Activated CD4-positive, CD25-positive, alpha-beta regulatory T cell treated with anti-CD3 and anti-CD28 coated beads, Interleukin-2, amount 50 U/mL, for 24 hours (primary cell): ENCODE measurements at places on chromosomes 13 and 19.

GRCh38 chr19:19653597-19654147, 9.8 kb downstream of the ATP13A1 start:
- ATAC-seq: no peak

DNA sequence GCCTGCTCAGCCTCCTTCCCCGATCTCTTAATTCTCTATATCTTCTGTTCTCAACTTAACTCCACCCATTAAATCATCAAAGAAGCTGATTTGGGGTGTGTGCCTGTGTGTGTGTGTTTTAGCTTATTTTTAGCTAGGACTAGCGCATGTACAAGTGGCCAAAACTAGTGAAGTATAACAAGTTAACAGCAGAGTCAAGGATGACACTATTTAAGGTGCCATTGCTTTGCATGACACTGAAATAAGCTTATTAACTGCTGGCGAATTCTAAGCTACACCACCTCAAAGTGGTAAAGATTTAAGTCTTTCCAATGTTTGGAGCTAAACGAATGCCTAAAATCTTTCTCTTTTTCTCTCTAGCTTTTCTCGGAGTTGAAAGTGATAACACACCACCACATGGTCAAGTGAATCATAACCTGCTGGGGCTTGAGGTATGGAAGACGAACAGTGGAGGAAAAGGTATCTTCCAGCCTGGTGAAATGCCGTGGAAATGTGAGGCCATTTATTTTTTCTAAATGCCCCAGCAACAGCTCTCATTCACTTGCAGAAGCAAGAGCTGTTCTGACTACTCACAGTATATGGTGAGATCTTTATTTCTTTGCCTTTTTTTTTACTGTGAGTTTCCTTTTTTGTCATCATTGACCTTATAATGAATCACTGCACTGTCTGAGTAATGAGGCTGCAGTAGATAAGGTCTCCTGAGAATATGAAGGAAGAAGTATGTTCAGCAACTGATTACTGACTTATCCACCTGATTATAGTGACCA, 570.3 kb downstream of the PCDH9 start:
- peak; percentile 41 for ATAC-seq

DNA sequence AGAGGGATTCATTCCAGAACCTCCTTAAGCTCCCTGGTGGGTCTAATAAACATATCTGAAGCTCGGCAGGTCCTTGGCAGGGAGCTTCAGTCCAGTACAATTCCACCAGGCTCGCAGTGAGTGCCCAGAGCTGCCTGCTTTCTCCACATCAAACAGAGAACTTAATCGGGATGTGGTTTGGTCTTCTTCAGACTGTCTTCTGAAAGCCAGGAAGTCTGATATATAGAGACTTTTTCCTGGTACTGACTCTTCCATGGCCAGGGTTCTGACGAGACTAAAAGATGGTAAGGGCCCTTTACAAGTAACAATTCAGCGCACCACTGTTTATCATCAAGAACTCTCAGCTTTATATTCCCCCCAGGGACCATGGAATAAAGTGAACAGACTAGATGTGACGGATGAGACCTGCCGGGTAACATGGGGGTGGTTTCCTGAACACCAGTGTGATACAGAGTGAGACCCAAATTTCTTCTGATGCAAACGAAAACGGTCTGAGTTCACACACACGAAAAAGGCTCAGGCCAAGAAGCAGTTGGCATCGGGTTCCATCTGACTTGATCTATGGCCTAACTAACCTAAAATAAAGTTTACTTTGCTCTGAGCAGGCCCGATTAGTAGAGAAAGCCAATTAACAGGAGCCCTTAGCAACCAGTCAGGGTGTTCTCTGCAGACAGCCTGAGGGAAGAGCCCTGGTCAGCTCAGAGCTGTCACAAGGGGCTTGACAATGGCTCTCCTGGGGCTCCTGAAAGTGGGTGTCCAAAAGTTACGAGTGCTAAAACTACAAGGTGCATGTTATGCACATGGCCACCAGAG, 29.0 kb downstream of the RANBP3 start:
- peak; percentile 48 for ATAC-seq

- ATAC-seq: peak; percentile 67
Measured at GRCh38 chr19:49593233-49594113, 2.5 kb downstream of the PRR12 start.

- ATAC-seq: no peak
Measured at GRCh38 chr13:33582121-33582520, 235.8 kb upstream of the RFC3 start.

- peak; percentile 24 for ATAC-seq
Measured at GRCh38 chr13:75761369-75761768, 125.2 kb downstream of the LMO7 start.

- ATAC-seq: peak; percentile 32
Measured at GRCh38 chr19:54418030-54418929, 3.0 kb downstream of the TTYH1 start.
